Hypothalamus (tissue), 51 donors: ENCODE measurements at places on chromosomes 7 and 10.

- DNase-seq: no peak
These were observed 453.5 kb upstream of the SEMA3A start for GRCh38 chr7:84647797-84648757.

DNA sequence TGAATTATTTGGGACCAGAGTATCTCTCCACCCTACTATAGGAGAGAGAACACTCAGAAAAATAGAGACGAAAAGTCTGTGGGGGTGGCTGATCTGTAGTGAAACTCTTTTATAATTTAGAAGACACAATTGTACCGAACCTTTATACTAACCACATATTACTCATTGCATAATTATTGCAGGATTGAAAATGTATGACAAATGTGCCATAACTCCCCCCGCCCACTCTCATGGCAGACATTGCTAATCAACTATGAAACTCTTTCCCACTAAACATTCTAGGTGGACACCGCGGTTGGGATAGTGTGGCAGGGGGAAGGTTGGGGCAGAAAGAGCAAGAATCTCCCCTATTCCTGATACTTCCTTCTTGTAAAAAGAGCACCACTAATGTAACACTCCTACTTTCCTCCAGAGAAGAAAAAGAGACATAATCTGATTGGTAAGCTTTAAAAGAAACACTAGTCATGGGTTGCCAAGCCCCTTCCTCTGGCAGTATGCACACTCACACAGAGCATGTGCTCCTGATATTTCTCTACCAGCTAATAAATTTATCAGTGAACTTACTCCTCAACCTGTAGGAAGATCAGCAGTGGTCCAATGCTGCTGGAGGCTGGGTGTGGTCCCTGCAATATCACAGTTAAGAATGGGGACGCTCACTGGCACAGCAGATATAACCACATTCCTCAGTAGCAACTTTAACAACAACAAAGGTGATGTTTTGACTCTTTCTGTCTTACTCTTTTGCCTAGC, 18.7 kb upstream of the ARID5B start:
- no peak for DNase-seq

DNA sequence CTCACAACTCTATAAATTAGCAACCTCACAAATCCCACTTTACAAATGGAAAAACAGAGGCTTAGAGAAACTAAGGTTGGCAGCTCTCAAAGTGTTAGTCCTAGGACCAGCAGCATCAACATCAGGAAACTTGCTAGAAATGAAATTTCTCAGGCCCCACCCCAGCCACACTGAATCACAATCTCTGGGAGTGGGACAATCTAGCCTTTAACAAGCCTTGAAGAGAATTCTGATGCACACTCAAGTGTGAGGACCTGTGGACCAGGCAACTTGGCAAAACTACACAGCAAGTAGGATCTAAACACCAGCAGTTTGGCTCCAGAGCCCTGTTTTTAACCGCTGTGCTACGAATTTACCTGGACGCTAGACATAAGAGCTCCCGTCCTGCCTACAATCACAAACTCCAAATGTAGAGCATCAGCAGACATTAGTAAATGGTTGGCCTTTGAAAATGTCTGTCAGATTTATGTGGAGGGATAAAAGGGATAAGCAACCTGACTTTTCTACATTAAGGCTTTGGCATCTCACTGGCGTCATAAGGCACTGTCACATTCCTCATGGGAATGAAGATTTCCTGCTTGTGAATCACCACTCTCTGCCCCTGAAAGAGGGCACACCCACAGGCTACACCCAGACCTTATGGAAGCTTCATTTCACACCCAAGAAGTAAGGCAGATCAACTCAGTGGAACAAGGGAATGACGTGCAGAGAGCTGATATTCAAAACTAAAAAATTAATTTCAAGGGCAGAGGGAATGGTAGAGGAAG, 34.5 kb downstream of the PPP1R3C start:
- no peak for DNase-seq

- DNase-seq: no peak
These were observed 119.2 kb downstream of the PPP1R9A start for GRCh38 chr7:95026421-95027072.

DNA sequence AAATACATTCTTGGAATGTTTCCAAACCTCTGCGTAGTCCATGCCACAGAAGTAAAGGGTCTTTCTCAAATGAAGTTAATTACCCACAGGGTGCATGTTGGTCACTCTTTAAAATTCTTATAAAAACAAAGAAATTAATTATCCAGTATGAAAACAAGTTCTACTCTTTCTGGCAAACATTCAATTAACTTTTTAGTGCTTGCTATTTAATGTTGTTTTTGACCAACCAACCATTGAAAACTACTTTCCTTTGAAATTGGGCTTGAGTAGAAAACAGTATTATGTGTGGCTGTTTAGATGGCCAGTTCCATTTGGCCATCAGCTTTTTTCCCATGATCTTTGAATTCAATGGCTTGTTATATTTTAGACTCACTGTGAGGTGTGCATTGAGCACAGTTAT, 83.0 kb downstream of the TAF3 start:
- DNase-seq: no peak

GRCh38 chr7:25906003-25906402, 246.0 kb upstream of the NFE2L3 start:
- DNase-seq: no peak
